Activated CD4-positive, alpha-beta T cell treated with anti-CD3 and anti-CD28 coated beads, Interleukin-2, amount 50 U/mL, for 48 hours (primary cell): ENCODE measurements at places on chromosomes 2 and 18.

DNA sequence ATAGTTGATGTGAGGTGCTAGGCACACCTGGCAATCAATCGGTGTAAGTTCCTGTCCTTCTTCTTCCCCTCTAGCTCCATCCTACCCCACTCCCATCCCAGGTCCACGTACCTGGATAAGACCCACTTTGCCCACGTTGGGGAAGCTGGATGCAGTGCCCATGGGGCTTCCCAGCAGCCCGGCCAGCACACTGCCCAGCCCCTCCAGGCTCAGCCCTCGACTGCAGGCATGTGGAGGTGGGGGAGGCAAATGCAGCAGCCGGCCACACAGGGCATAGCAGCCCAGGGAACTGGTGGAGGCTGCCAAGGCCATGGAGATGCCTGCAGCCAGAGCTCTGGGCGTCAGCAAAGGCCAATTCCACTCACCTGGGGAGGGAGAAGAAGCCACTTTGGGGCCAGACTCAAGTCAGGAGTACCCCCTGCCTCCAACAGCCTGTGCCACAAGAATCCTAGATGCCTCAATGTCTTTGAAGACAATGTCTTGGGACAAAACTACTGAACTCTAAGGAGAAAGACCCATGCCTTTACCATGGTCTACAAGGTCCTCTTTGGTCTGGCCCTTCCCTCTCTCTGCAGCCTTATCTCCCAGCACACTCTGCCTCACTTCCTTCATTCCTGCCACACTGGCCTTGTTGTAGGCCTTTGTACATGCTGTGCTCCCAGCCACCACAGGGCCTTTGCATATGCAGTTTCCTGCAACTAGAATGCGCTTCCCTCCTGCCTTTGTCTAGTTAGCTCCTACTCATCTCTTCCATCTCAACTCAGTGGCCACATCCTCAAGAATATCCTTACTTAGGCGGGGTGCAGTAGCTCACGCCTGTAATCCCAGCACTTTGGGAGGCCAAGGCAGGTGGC, 4.5 kb downstream of the SLC23A3 start:
- DNase-seq, result no peak

- DNase-seq, result no peak
Measured at GRCh38 chr18:1779587-1779986, 791.7 kb downstream of the METTL4 start.

- no peak for DNase-seq
Measured at GRCh38 chr18:50163505-50163904, 31.4 kb downstream of the MYO5B start.

GRCh38 chr2:167335541-167335992, 447.3 kb downstream of the XIRP2 start:
- no peak for DNase-seq

- no peak for DNase-seq
Measured at GRCh38 chr18:1062588-1062987, 157.9 kb downstream of the ADCYAP1 start.

DNA sequence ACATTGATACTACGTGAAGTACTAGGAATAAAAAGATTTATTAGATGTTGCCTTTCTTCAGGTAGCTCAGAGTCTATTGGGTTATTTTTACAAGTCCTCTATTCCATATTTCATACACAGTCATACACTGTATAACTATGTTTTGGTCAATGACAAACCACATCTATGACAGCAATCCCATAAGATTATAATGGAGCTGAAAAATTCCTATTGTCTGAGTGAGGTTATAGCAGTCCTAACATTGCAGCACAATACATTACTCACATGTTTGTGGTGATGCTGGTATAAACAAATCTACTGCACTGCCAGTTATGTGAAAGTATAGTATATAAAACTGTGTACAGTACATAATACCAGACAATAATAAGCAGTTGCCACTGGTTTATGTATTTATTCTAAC, 595.1 kb downstream of the MBD2 start:
- DNase-seq, result no peak

DNA sequence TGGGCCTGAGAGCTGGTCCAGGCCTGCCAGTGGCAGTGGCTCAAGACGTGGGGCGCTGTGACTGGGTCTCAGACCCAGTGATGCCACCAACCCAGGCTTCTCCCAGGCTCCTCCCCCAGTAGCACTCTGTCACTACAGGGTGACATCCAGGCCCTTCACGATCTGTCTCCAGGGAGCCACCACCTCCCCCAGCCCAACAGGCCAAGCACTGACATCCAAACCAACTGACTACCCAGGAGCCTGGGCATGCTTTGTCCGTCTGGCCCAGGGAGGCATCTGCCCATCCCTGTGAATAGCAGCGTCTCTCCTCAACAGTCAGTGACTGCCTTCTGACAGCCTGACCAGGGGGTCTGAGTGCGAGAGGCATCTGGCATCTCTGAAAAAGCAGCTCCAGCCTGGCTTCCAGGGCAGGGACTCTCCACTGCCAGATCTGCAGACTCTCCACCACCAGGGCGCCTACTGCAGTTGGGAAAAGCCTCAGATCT, 13.0 kb downstream of the TEX44 start:
- no peak for DNase-seq

DNA sequence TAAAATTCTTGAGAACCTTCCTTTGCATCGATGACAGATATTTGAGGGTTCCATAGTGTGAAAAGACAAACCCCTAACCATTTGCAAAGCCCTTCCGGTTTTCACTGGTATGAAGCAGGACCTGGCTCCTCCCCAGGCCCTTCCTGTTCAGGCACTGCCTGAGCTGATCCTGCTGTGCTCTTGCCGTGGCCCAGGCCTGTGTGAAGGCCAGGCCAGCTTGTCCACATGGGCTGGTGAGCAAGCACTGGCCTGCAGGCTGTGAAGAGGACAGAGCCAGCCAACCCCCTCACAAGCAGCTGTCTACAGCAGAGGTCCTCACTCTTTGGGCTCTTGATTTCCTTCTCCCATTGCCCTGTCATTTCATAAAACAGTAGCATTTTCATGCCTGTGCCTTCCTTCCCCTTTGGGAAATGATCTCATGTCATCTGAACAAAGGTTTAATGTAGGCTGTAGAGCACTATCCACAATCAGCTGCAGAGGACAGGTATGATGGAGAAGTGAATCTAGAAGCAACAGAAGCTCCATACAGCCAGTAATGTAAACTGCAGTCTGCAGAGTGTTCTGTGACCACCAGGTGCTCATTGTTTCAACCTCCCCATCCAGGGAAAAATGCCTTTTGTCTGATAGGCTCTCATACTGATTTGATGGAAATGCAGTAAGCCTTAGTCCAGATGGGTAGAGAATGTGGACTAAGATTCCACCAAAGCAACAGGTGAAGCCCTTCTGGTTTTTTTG, 19.8 kb downstream of the MPHOSPH10 start:
- DNase-seq, result no peak

DNA sequence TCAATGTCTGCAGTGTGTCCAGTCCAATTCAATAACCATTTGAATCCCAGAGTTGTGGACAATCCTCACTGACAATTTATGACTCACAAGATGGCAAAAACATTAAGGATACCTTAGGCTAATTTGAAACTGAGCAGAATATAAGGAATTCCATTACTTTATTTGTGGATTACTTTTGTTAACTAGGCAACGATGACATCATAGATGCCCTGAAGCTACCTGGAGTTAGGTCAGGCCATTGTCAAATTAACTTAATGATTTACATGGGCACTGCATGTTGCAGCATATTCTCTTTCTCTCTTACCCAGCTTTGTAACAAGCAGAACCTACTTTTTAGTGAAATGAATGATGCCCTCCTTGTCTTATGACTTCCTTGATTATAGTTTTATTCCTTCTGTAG, 100.0 kb upstream of the CDCA7 start:
- DNase-seq, result no peak
